ENCODE measurements at places on chromosomes 2 and 18.

- DNase-seq: no peak
These were observed 25.5 kb downstream of the ASB18 start for GRCh38 chr2:236238751-236239150.

DNA sequence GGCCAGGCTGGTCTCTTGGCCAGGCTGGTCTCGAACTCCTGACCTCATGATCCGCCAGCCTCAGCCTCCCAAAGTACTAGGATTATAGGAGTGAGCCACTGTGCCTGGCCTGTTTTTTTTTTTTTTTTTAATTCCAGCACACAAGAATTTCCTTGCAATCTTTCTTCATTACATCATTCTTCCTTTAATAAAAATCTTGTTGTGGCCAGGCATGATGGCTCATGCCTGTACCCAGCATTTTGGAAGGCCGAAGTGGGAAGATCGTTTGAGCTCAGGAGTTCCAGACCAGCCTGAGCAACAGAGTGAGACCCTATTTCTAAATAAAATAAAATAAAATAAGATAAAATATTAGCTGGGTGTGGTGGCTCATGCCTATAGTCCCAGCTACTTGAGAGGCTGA, 21.4 kb upstream of the PLEKHM3 start:
- DNase-seq: no peak

DNA sequence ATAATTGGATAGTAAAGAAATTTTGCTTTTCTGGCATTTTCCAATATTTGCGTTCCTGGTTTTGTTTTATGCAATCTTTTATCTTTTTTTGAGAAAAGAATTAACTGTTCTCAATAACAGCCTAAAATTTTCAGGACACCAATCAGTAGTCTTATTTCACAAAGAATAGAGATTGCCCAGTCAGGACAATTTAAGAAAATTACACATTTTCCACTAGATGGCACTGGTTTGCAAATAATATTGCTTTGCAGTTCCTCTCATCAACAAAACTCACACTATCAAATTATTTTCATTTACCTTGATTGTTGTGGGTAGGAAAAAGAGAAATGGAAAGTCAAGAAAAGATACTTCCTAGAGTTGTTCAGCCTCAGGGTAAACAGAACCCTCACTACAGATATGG, 2.4 kb upstream of the RBM45 start:
- DNase-seq: no peak

GRCh38 chr2:138029276-138029675, 65.0 kb downstream of the HNMT start:
- DNase-seq: no peak

DNA sequence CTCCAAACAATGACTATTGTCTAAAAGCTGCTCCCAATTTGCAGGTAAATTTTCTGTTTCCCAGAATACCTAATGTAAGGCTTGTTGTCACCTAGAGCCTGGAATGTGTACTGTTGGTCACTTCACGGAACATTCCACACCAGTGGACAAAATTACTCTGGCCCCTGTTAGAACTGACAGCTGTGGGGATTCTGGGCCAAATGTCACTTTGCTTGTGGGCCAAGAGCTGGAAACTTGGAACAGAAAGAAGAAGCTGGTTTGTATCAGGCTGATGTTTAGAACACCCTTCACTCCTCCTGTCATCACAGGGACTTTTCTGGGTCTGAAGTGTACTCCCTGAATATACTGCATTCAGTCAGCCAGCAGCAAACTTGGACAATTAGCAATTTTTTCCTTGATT, 495.6 kb upstream of the SYT4 start:
- DNase-seq: no peak

- DNase-seq: no peak
These were observed 7.7 kb upstream of the YWHAQ start for GRCh38 chr2:9638532-9638931.

DNA sequence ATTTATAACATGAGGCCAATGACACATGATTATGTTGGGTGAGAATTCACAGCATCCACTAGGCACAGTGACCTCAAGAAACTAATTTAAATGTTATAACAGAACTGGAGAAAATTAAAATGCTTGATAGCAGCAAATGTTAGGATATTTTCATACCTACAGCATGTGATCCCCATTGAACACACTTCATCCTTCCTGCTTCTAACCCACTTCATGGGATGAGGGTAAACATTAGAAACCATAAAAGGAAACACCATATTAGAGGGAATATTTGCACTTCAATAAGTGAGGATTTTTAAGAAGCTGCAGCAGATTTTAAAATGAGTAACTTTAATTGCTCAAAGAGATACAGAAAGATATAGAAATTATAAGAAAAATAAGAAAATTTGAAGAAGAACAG, 117.1 kb downstream of the FSHR start:
- DNase-seq: no peak

DNA sequence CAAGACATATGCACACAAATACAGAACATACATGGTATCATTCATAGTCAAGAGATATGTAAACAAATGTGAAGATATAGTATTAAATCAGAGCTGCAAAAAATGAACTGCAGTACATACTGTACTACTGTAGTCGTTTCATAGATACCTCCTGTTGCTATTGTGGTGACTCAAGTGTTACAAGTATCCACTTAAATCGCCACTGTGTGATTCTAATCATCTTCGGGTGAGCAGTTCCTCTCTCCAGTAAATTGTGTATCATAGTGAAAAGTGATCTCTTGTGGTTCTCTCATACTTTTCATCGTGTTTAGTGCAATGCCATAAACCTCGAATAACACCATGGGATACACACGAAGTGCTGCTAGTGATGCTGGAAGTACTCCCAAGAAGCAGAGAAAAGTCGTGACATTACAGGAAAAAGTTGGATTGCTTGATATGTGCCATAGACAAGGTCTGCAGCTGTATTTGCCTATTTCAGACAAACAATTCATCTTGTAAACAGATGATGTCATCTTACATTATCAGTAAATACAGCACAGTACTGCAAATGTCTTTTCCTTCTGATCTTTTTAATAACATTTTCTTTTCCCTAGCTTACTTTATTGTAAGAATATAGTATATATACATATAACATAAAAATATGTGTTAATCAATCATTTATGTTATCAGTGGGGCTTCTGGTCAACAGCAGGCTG, 222.2 kb downstream of the BCL11A start:
- DNase-seq: no peak

GRCh38 chr2:241031436-241032165, 33.2 kb downstream of the SNED1 start:
- DNase-seq: no peak

- no peak for DNase-seq
These were observed at the start of gene ACADL for GRCh38 chr2:210224941-210225672. Gene ACADL, minus strand, starts transcription at chr2:210225447. Its CDS starts 184 bp downstream, at chr2:210225263.

GRCh38 chr18:8116341-8117005, 492.8 kb upstream of the RAB12 start:
- DNase-seq: no peak

DNA sequence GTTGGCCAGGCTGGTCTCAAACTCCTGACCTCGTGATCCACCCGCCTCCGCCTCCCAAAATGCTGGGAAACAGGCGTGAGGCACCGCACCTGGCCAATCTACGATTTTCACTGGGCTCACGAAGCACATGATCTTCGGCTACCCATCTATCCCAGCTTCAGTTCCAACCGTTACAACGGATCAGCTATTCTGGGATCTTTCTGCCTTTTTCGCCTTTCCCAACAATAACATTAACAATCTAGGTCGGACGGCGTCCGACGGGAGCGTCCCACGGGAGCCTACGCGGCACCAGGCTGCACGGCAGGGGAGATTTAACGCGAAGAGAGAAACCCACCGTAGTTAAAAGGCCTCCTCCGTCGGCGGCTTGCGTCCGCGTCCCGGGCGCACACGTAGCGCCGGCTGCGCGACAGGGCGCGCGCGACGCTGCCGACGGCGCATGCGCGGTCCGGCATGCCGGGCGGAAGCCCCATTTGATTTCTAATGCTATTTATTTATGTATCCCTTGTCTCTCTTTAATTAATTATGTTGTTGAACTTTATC, at the start of gene MSL3B:
MSL3B (minus strand) TSS at position 394 of the 540 bp plus-strand sequence.
- no peak for DNase-seq

DNA sequence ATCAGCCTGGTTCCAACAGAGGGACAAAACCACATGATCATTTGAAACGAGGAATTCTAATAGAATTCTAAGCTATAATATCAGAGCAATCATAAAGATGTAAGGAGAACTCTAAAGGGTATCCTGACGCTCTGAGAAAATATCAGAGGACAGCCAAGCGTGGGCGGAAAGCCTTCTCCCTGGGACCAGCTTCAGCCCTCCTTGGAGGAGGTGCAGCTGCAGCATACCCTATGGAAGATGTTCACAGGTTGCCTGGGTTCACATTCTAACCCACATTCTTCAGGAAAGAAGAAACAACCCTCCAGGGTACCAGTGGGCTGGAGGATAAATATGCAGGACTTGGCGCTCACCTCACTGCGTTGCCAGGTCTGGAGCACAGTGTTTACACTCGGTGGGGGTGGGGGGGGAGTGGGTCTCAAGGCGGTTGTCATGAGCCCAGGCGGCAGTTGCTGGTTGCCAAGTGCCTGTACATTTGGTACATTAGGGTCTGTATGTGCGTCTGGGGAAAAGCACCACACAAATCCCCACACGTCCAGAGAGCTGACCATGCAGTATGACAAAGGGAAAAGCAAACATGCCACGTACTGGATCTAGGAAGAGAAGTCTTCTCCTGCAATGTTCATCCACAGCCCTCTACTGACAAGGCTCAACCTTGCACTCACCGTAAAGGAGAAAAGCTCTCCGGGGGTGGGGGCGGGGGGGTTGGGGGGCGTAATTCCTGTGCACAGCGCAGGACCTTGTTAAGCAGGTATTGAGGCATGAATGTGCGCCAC, 80.5 kb downstream of the CDH19 start:
- no peak for DNase-seq

DNA sequence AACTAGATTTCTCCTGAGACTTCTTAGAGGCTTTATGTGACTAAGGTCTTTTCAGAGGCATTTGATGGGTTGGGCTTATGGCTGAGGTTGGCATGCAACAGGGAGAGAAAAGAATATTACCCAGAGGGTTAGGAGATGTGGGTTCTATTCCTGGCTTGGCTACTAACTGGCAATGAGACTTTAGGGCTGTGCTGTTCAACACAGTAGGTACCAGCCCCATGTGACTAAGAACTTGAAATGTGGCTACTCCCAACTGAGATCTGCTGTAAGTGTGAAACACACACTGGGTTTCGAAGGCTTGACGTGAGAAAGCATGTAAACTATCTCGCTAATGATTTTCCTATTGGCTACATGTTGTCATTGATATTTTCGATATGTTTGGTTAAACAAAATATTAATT, 324.9 kb upstream of the SLC14A2 start:
- DNase-seq: no peak

GRCh38 chr18:52907543-52908308, 567.7 kb downstream of the DCC start:
- DNase-seq: no peak

- DNase-seq: no peak
These were observed 1.4 kb upstream of the MBP start for GRCh38 chr18:77133835-77134496.

DNA sequence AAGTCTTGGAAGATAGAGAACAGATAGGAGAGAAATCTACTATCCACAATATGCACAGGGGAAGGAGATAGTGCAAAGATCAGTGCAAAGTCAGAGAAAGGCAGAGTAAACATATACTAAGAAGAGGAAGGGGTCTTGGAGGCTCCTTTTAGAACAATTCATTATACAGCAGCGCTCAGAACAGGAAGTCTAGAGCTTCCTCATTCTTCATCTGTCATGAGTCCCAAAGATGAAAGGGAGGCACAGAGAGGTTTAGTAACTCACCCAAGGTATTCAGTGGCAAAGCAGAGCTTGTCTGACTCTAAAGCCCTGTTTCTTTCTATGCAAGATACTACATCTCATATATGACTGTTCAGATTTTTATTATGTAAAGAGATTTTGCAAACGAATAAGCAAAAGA, 1.4 kb downstream of the SP110 start:
- no peak for DNase-seq

GRCh38 chr2:162085090-162085891, 11.3 kb upstream of the DPP4 start:
- no peak for DNase-seq

- no peak for DNase-seq
These were observed 4.0 kb upstream of the RTN4 start for GRCh38 chr2:55054106-55054875.

GRCh38 chr2:20986024-20986939, 57.6 kb downstream of the APOB start:
- DNase-seq: no peak

GRCh38 chr2:40877734-40878288, 425.9 kb upstream of the SLC8A1 start:
- no peak for DNase-seq

DNA sequence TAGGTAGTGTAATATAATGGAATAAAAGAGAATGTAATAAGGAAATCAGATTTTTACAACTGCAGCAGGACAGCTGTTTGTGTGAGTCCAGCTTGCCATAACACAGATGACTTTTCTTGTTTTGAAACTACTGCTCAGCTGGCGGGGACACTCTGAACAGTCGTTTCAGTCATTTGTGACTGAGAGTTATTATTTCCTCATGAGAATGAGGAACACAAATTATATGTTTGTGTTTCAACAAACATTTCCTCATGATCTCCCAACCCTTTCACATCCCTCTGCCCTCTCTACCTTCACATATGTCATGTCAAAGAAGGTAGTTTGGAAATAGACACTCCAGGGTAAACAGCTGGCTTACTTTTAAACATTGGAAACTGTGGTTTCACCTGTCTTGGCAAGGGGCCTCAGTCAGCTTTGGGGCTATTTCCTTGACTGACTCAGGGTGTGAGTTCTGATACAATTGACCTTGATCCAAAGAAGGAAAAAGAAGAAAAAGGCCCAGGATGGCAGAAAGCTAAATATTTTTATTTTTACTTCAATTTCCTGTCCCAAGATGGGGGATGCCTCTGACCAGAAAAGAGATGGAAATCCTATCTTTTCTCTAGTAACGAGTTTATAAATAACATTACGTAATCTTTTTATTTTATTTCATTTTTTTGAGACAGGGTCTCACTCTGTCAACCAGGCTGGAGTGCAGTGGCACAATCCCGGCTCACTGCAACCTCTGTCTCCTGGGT, 593 bp downstream of the SP140L start:
- DNase-seq: no peak

DNA sequence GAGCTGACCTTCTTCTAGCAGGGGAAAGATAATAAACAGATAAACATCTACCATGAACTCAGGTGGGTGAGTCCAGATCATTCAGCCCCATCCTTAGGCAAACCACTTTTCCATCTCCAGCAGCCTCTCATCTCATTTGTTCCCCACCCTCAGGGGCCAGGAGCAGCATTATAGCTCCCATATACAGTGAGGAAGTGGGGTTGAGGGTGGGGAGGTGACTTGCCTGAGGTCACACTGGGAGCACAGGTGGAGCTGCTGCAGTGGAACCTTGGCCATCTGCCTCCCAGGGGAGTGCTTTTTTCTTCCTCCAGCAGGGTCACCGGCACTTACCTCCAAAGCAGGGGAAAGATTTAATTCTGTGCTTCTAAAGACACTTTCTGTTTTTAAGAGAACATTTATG, 212.5 kb upstream of the SMAD2 start:
- no peak for DNase-seq
